Cortex of kidney (tissue), 1 donor: ENCODE measurements at places on chromosomes 13 and 19.

GRCh38 chr13:113526466-113527220 lies 36.1 kb upstream of the DCUN1D2 start:
- no peak for DNase-seq

- no peak for DNase-seq
Observed at GRCh38 chr19:31883296-31883990, 462.0 kb upstream of the ZNF507 start.

- no peak for DNase-seq
Observed at GRCh38 chr19:49475995-49476880, 2.2 kb downstream of the FLT3LG start.

DNA sequence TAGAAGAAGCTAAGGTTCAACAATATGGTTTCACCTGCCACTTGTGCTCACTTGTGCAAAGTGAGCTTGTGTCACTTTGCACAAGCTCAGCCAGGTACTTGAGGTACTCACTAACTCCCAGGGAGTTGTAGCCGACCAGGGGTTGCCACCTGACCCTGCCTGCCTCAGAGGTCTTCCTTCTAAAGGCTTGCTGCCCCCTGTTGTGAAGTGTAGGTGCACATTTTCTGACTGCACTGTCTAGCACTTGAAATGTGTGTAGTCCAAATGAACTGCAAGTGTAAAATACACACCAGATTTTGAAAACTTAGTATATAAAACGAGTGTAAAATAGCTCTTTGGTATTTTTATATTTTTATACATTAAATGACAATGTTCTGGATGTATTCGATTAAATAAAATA lies 230.8 kb downstream of the DLEU7 start:
- DNase-seq: no peak

- DNase-seq: no peak
Observed at GRCh38 chr19:49894011-49894664, 2.5 kb downstream of the IL4I1 start.
